ENCODE measurements at places on chromosomes 7 and 10.

- DNase-seq: no peak
Measured at GRCh38 chr7:157073949-157074624, 63.6 kb upstream of the MNX1 start.

DNA sequence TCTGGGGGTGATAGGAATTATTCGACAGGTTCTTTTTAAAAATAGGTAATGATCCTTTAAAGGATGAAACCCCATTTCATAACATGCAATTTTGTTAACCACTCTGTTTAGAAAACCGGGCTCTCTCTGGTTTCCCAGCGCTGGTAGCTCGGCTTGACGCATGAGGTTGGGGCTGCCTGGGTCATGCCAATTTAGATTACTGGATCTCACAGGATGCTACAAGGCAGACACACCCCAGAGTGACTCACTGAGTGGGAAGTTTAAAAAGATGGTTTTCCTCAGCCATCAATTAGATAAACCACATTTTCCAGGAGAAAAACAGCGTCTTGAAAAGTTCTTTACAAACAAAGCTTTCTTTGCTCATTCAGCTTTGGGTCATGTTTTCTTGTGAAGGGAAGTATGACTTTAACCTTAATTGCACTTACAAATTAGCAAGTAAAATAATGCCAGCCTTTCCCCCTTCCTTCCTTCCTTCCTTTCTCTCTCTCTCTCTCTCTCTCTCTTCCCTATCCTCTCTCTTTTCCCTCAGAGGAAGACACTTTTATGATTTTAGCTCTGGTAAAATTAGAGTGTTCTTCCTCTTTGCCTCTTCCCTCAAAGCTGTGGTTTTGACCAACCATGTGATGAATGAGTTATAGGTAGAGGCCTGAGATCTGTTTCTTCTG lies 99.8 kb downstream of the EPDR1 start:
- DNase-seq: no peak

DNA sequence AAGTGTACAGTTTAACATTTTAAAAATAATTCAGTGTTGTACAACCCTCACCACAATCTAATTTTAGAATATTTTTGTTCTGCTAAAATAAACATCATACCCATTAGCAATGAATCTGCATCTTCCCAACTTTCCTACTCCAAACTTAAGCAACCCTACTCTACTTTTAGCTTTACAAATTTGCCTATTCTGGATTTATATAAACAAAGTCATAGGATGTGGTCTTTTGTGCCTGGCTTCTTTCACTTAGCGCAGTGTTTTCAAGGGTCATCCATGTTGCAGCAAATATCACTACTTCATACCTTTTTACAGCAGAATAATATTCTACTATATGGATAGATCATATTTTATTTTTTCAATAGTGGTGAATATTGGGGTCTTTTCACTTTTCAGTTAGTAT lies 18.9 kb downstream of the CALML3 start:
- no peak for DNase-seq

- no peak for DNase-seq
Measured at GRCh38 chr10:9069136-9069535, 1014.6 kb downstream of the GATA3 start.

DNA sequence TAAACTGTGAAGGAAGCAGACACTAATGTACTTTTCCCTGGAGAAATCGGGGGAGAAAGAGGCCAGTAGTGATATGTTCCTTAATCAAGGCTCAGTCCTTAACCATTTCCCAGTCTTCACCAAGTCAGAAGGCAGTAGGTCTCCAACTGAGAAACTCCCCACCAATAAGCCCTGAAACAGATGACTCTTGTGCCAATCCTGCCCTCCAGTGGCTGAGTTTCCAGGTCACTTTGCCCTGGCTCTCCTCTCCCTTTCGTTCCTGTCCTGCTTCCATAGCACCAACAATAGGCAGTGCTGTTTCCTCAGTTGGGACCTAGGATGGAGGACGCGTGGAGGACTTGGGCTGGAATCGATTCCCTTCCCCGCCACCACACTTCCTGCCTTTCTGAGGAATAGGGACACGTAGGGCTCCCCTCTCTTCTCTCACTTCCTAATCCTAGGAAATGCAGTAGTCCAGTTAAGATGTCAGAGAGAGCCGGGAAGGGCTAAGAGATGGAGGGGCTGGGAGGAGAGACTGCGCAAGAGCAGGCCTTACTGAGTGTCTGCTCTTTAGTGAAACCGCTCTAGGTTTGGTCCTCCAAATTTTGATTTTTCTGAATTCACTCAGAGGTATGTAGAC lies 23.4 kb downstream of the ATOH7 start:
- DNase-seq: peak; percentile 38

DNA sequence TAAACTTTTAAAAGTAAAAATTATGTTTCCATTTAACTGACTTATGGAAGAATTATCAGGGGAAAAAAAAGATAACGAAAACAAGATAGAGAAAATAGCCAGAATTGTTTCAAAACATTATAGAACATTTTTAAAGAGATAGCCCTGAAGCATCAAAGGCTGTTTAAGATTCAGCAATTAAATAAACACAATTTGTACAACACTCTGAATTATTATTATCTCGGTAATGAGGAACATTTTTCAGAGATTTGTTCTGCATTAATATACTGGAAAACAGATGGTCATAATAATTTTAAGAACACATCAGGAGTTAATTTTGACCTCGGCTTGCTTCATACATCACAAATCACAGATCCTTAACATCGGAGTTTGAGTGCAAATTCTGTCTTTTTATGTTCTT lies 643.8 kb downstream of the SORCS1 start:
- no peak for DNase-seq

DNA sequence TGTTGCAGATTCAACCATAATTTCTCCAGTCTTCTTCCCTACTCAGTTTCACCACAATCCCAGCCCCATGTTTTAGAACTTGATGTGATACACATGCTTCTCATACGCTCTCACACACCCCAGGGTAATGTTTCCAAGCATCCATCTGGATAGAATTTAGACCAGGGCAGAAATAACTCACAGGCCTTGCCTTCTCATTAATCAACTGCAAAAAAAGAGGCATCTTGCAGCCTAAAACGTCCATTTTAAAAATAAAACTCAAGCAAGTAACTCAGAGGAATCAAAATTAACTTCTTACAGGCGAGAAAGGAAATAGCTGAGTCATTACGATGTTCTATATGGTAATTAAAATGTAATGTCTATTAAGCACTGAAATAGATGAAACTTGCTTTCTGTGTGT lies 127.2 kb upstream of the RSU1 start:
- DNase-seq: no peak

GRCh38 chr10:129524936-129525335 lies 57.9 kb downstream of the MGMT start:
- DNase-seq: no peak

GRCh38 chr10:96290368-96291133 lies 13.7 kb upstream of the DNTT start:
- no peak for DNase-seq

DNA sequence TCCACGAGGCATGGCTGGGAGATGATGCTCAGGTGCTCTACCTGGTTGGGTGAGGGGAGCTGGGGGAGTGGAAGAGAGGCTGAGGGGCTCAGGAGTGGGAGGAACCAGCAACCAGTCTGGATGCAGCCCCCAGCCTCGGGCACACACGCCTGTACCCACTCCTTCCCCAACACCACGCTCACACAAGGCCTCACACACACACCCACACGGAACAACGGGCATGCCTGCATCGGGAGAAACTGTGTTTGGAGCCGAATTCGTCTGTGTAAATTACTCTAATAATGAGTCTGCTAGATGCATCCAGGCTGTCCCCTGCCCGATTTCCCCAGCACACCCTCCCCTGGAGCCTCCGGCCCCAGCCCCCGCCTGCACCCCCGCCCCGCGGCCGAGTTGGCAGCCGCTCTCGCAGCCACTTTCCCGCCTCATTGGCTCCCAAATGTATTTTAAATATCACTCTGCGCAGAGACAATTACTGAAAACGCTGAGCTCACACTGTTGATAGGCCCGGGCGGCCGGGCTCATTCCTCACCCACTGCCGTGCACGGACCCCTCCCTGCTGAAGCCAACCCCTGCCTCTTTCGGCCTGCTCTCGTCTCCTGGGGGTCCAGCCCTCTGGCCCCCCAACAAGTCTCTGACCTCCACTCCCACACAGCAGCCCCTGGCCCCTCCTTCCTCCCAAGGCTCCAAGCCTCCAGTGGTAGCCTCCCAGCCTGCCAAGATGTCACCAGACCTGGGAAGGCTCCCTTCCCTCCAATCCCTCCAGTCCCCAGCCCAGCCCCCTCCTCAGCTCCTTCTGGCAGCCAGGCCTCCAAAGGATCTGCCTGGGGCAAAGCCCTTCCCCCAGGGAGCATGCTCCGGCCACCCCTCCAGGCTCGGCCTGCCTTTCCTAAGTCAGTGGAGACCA lies 11.1 kb downstream of the H2BK1 start:
- DNase-seq: no peak

- DNase-seq: no peak
Measured at GRCh38 chr10:99926925-99927720, 82.6 kb downstream of the DNMBP start.

DNA sequence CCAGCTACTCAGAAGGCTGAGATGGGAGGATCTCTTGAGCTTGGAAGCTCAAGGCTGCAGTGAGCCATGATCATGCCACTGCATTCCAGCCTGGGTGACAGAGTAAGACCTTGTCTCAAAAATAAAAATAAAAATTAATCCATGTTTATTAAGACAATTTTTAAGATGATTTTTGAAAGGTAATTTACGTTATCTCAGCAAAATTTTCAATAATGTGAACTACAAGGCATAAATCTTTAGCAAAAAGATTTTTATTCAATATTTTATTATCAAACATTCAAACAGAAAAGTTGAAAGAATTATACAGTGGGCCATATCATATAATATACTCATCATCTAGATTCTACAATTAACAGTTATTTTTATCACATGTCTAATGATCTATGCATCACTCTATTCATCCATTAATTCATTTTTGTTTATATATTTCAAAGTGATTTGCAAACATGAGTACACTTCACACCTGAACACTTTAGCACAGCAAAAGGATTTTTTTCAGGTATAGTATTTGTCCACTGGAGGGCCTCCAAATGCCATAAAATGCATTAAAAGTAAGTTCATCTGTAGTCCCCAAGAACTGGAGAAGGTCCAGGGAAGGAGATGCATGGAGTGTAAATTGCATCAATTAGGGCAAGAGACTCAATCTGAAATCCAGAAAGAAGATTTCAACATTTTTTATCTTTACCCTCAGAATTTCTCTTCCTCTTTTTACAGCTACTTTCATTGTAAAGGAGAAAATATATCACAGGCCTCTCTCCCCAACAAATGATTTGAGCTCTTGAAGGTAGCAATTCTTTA lies 38.6 kb upstream of the RSBN1L start:
- DNase-seq: peak; percentile 49

GRCh38 chr7:48350515-48350914 lies 179.3 kb downstream of the ABCA13 start:
- no peak for DNase-seq

DNA sequence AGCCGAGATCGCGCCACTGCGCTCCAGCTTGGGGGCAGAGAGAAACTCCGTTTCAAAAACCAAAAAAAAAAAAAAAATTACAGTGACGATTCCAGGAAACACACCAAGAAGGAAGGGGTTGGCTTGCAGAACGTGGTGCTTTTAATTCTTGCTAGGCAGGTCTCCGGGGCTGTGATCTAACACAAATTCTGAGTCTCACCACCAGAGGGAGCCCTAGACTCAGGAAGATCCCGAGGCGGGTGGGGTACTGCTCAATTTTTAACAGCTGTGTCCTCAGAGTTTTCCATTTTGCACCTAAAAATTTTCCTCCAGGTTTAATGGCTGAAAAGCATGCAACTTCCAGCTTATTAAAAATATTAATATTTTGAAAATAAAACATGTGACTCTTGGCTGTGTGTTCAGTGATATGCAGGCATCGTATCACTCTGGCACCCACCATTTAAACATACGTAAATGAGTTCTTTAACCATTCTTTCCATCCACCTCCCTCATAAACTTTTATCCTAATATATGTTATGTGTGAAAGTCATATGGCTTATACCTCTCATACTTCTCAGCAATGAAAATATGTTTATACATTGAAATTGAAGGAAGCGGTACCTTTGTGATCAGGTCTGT lies 26.5 kb upstream of the NUB1 start:
- DNase-seq: peak; percentile 84

DNA sequence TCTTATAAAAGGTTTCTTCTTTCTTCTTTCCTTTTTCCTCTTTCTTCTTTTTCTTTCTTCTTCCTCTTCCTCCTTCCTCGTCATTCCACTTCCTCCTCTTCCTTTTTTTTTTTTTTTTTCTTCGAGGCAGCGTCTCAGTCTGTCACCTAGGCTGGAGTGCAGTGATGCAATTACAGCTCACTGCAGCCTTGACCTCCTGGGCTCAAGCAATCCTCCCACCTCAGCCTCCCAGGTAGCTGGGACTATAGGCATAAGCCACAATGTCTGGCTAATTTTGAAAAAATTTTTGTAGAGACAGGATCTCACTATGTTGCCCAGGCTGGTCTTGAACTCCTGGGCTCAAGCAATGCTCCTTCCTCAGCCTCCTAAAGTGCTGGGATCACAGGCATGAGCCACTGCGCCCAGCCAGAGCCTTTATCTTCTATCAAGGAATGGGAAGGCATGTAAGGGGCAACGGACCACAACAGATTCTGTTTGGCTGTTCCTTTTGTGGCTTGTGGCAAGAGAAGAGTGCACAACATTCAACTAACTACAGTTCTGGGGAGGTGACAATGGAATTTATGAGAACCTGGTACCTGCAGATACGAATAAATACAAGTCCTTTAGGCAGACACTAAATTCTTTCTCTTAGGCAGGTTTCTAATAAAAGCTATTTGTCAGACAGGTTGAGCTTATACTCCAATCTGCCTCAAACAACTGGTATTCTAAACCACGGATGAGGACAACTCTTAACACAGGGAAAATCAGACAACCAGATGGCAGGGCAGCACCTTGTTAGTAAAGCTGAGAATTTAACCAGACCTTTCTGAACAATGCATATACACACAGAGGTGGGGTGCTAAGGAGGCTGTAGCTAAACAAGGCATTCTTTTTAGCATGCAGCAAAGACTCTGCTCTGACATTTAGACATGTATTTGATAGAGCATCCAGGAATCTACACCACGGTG lies 100.3 kb downstream of the DOCK4 start:
- no peak for DNase-seq

- DNase-seq: no peak
Measured at GRCh38 chr7:27906385-27907091, 166.6 kb downstream of the TAX1BP1 start.

DNA sequence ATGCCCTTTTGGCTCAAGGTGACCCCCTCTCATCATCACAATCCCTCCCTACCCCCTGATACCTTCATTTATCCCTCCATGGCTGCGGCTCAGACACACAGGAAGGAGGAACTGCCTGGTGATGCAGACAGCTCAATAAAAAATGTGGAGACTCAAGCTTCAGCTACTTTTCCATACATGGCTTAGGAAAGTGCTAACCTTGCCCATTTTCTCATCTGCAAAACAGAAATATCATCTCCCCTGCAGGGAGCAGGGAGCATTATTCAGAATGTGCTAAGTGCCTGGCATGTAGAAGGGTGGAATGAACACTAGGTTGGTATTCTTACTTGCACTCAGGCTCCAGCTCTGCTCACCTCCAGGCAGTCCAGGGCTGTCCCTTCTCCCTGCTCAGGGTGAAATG lies 23.8 kb downstream of the CXCL12 start:
- no peak for DNase-seq

Measured in activated CD4-positive, alpha-beta T cell treated with anti-CD3 and anti-CD28 coated beads, Interleukin-2, amount 50 U/mL, for 16 hours (primary cell).